ENCODE measurements at places on chromosomes 11 and 22.

- peak; percentile 79 for DNase-seq
Observed at GRCh38 chr22:32558681-32559355, 84.2 kb downstream of the FBXO7 start.

- no peak for DNase-seq
Observed at GRCh38 chr22:35505399-35506258, 35.0 kb upstream of the RASD2 start.

GRCh38 chr11:15146271-15147003, 31.7 kb downstream of the INSC start:
- DNase-seq = no peak

GRCh38 chr11:124274000-124274399, 17.8 kb downstream of the OR8G5 start:
- no peak for DNase-seq

- DNase-seq = no peak
Observed at GRCh38 chr11:8873741-8874405, 37.1 kb upstream of the AKIP1 start.

DNA sequence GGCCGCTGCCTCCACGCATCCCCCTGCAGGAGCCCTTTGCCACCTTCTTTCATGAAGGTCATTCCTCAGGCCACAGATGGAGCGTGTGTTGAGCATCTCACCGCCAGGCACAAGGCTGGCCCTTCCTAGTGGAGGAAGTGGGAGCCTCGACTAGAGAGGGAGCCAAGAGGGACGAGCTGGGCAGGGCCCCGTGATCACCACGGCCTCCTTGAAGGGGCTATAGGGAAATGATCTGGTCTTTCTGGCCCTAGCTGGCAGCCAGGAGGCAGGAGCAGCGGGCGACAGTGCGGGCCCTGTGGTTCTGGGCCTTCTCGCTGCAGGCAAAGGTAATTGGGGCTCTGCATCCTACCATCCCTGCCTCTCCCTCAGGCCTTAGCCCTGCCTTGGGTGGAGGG, 49.1 kb downstream of the PISD start:
- DNase-seq = no peak

DNA sequence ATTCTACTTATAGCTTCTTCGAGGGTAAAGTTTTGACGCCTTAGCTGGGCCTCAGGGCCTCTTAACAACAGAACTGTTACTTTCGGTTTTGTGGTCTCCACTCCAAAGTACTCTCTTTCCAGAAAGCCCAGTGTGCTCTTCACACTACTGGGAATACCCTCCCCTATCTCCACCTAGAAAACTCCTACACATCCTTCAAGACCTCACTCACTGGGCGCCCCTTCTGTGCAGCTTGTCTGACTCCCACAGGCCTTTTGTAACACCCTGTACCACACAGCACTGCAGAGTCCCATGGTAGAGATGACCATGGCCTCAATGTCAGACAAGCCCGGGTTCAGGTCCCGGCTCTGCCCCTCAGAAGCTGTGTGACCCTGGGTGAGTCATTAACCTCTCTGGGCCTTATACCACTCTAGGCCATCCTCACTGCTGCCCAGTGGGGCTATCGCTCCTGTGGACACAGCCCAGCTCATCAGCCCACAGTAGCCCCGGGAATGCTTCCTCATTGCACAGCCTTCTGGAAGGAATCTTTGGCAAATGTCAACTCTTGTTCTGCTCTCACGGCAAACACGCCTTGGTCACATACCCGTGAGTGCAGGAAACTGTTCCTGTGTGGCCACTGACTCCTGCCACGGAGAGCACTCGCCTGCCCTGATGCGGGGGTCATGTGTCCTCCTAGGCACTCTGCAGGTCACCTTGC, 51.4 kb downstream of the SHISAL1 start:
- DNase-seq = no peak

- no peak for DNase-seq
Observed at GRCh38 chr22:24165673-24166072, 15.6 kb upstream of the SUSD2 start.

DNA sequence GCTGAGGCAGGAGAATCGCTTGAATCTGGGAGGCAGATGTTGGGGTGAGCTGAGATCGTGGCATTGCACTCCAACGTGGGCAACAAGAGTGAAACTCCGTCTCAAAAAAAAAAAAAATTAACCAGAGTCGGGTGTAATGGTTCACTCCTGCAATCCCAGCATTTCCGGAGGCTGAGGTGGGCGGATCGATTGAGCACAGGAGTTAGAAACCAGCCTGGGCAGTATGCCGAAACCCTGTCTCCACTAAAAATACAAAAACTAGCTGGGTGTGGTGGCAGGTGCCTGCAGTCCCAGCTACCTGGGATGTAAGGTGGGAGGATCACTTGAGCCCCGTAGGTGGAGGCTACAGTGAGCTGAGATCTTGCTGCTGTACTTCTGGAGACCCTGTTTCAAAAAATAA, 1.5 kb downstream of the RANGAP1 start:
- DNase-seq = no peak

- DNase-seq = no peak
Observed at GRCh38 chr11:92384802-92385201, 160.2 kb downstream of the FAT3 start.

DNA sequence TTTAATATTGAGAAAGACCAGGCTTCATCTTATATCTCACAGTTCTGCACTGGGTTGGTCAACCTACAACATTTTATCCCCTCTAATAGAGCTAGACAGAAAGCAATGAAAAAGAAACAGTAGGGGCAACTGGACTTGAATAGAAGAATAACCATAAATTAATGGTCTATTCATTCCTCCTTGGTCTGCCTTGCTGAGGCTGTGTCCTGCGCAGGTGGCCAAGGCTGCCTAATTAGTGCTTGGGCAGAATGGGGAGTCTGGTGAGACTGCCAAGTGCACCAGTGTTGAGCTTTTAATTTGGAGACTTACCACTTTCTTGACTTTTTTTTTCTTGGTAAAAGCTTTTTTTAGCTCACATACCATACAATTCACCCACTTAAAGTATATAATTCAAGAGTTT, 35.0 kb upstream of the SPON1 start:
- no peak for DNase-seq

DNA sequence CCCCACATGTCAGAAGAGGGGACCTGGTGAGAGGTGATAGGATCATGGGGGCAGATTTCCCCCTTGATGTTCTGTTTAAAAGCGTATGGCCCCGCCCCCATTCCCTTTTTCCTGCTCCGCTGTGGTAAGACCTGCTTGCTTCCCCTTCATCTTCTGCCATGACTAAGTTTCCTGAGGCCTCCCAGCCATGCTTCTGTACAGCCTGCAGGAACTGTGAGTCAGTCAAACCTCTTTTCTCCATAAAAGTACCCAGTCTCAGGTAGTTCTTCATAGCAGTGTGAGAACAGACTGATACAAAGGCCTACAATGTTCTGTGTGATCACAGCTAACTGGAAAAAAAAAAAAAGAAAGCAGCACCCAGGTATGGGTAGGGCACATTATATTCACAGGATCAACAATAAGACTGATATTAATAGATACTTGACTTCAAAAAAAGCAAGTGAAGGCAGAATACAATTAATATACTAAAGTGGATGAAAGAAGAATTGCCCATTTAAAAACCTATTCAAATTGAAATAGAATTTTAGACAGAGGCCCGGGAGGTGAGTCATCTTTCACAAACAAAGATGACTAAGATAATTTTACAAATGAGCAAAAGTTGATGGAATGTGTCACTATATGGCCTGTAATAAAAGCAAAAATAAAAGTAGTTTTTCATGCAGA, 1.7 kb upstream of the OR52K1 start:
- no peak for DNase-seq

DNA sequence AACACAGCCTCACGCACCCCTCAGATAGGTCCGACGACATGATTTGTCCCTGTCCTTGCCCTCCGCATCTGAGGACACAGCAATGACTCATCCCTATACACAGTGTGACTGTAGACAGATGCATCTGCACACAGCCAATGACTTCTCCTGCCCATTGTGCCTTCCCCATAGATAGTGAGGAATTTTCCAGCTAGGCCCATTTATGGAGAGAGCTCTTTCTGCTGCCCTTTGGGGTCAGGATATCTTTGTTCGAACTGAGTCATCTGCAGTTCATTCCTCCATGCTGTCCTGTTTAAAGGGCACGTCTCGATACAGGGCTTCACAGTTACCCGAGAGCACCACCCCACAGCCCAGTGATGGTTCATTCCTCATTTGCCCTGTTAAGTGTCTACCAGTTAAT, 96.7 kb downstream of the LARGE1 start:
- peak; percentile 8 for DNase-seq

DNA sequence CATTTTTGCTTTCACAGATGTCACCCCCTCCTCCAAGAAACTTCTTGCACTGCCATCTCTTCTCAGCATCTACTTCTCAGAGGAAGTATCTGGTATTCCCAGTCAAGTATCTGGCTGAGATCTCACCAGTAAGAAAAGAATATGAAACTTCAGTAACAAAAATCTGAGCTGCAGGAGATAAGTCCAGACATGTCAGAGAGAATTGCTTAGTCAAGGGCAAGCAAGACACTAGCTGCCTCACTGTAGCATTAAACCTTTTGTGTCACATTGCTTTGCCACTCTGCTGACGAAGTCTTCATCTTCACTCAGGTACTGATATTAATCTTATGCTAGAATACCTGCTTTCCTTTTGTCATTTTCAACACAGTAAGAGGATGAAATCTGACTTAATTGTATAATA, 70.6 kb upstream of the ZC3H12C start:
- DNase-seq = peak; percentile 13

DNA sequence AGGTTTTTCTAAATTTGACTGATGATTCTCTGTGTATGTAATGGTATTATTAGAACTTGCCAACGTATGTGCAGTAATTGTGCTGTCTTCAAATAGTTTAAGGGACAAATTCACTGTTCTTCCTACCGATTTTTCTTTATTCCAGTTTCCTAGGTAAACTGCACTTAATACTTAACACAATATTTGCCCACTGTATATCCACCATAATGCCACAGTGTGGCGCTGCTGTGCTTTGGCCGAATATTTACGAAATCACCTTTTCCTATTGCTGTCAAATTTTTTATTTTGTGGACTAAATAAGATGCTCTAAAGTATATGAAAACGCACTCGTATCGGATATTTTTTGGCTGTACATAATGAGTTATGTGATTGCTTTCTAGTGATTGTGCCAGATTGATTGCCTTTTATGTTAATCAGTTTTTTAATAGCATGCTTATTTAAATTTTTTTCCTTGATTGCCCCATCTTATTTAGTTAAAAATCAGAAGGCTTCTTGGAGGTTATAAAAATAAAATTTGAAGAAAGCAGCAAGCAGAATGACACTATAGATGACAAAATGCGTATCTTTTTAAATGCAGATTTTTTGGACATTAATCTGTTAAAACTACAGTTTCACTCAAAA, 10.5 kb downstream of the AASDHPPT start:
- peak; percentile 55 for DNase-seq

DNA sequence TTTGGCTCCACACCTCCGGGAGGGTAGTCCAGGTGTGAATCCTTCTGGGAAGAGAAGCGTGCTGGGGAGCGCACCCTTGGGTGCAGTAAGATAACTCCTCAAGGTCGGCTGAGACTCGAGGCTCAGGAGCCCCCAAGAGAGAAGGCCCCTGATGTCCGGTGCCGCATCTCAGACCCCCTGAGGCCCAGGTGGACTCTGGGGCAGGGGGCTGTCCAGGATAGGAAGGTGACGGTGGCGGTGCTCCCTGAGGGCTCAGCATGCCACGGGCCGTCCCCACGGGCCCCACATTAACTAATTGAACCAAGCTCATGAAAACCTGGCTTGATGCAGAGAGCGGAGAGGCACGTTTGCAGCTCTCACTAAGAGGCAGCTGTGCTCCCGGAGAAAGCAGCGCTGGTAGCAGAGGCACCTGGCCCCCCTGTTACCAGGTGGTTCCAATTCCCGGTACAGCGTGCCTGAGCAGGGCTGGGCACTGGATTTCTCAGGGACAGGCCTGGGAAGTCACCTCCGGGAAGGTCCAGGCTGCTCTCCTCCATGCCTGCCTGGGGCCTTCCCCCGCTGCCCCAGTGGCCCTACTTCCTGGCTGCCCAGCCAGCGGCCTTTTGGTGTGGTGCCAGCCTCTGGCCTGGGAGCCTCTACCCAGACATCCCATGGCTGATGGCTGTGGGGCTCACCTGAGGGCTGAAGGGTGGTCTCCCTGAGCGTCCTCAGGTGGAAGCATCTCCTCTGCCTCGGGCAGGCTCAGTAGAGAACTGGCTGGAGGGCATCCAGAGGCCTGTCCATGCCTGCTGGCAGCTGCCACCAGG, 1.1 kb downstream of the KCNQ1 start:
- DNase-seq = no peak

DNA sequence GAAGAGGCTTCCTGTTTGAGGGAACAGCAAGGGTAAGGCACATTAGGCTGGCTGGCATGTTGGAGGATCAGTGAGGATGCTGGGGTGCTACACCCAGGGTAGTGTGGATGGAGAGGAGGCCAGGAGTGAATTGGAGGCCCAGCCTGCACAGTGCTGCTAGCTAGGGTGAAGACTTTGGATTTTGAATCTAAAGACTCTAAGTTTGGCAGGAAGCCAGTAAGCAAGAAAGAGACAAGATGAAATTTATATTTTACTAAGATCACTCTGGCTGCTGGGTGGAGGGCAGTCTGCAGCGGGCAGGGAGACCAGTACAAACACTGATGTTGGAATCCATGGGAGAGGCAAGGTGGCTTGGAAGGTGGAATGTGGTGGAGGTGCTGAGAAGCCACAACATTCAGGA, 43.6 kb downstream of the TSPAN18 start:
- no peak for DNase-seq

GRCh38 chr11:76107971-76108370, 98.3 kb downstream of the WNT11 start:
- DNase-seq = no peak

GRCh38 chr11:30527566-30527965, 58.6 kb downstream of the MPPED2 start:
- no peak for DNase-seq

DNA sequence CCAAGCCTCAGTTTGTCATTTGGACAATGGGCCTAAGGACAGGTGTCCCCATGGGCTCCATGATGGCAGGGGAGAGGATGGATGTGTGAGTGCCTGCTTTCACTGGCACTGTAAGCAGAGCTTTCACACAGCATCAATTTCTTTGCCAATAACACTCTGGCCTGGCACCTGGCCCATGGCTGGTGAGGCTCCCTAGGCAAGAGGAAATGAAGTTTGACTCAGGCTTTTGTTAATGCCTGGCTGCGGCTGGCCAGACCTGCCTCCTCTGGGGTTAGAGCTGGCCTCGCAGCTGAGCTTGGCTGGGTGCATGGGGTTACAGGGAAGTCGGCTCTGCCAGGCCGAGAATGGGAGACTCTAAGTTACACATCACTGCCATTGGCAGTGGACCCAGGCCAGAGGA, 30.0 kb upstream of the SEZ6L start:
- DNase-seq = peak; percentile 2

DNA sequence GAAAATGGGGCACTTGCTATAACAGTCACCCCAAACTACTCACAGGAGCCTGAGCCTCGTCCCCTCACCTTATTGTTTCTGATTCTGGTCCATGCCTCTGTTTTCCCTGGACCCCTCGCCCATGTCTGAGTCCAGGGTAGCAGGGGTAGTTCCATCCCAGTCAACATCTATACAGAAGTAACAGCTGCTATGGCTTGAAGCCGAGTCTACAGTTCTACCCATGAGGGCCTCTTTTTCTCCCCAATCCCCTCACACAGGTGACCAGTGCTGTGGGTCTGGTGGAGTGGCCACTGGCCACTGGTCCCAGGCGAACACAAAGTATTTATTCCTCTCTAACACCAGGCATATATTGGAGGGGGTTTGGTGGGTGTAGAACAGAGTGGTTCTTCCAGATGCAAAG, 116.4 kb downstream of the ZNF280B start:
- DNase-seq = no peak

GRCh38 chr11:133898770-133899115, 53.4 kb upstream of the SPATA19 start:
- DNase-seq = no peak
